Inflammatory macrophage treated with lipopolysaccharide for 1 hour (primary cell): ENCODE measurements at places on chromosomes 6 and 20.

- peak; percentile 96 for DNase-seq
Measured at GRCh38 chr6:225121-225721, 67.1 kb upstream of the DUSP22 start.

DNA sequence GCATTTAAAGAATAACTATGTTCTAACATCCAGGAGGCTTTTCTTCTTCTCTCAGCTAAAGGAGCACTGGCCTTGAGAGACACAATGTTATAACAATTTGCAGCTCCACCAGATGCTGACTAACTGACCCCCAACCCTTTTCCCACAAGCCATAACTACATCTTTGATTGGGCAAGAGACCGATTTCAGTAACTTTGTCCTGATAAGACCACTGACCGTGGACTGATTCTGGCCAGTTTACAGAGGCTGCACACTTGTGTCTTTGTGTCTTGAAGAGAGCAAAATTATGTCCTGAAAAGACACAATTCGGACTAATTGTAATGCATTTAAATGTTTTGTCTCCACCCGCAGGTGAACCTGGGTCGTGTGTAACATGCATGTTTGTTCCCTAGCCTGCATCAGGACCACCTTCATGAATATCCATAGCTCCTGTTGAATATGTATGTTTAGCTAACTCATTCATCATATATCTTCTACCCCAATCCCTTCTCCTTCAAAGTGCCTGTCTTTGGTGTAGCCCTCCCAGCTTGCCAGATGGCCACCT is 22.3 kb downstream of the ABRACL start:
- no peak for DNase-seq

GRCh38 chr6:163099621-163100171 is 314.8 kb upstream of the QKI start:
- no peak for DNase-seq

DNA sequence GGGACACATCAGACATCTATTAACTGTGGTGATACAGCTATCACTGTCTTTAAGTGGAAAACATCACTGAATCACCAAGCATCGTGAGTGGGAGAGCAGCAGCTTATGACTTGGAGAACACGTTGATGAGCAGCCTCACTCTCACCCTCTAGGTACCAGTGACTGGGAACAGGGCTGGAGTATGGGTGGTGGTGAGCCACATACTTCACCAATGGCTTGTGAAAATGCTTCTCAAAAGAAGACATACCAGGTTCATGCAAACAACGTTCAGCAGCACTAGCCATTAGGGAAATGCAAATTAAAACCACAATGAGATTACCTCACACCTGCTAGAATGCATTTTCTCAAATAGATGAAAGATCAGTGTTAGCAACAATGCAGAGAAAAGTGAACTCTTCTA is 25.3 kb downstream of the SNX5 start:
- DNase-seq = no peak

GRCh38 chr20:48592107-48592940 is 235.5 kb downstream of the PREX1 start:
- DNase-seq = no peak

GRCh38 chr6:105102186-105102585 is 77.6 kb downstream of the POPDC3 start:
- DNase-seq = no peak

GRCh38 chr20:584161-584970 is 25.7 kb downstream of the TCF15 start:
- no peak for DNase-seq

- no peak for DNase-seq
Measured at GRCh38 chr6:63910863-63911551, 275.4 kb downstream of the PHF3 start.

DNA sequence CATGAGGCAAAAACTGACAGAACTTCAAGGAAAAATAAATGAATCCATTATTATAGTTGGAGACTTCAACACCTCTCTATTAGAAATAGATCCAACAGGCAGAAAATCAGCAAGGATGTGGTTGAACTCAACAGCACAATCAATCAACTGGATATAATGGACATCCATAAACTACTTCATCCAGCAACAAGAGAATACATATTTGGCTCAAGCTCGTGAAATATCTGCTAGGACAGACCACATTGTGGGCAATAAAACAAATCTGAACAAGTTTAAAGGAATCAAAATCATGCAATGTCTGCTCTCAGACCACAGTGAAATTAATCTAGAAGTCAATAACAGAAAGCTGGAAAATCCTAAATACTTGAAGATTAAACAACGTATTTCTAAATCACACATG is 362.6 kb downstream of the CD109 start:
- no peak for DNase-seq
